ENCODE measurements at places on chromosomes 6 and 20.

DNA sequence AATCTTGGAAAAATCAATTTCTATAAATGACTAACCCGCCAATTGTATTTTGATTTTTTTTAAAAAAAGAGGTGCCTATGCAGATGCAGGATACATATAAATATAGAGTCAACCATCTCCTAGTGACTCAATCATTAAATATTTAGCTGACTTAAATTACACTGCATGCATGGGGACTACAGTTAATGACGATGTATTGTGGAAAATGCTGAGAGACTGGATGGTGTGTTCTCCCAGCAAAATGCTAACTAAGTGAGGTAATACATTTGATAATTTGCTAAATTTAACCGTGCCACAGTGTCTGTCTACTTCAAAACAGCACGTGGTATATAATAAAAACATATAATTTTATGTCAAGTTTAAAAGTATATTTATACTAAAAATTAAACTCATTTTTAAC is 341.6 kb downstream of the PRKN start:
- DNase-seq = no peak

GRCh38 chr6:72133324-72133723 is 247.0 kb downstream of the RIMS1 start:
- no peak for DNase-seq

DNA sequence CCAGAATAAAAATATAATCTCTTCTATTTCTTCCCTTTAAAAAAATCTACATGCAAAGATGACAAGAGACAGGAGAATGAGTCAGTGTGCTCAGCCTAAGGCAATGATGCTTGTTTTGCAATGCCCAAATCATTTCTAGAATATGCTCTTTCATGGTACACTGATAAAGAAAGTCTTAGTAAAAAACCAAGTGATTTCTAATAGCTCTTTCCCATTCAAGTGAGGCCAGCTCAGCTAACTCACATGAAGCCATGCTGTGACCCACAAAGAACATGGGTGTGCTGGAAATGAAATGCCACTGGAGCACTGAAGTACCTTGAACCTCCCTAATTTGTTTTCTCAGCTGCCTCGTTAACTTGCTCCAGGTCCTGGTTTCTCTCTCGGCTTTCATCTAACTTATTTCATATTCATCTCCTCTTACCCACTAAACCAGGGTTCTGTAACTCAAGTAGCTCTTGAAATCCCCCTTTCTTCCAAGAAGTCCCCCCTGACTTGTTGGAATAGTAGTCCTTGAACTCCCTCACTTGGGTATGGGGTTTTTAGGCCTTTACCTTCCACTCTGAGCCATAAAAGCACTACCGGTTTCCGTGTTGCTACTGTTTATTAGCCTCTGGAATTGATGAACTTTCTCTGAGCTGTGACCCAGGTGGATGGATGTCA is 92.7 kb downstream of the IRF4 start:
- no peak for DNase-seq

DNA sequence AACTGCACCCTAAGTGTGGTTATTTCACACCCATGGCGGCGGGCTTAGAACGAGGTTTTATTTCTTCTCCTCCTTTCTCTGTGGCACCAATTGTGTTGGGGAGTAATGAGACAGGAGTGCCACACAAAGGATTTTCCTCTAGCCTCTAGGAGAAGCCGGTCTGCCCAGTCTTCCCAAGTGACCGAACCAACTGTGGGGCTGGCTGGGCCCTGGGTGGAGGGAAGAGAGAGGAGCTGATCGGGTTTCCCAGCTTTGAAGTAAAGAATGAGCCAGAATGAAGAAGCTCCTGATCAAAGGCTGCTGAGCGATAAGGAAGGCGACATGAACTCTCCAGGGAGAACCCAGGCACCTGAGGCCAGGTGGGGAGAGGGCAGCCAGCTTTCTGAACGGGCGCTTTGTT is 616.0 kb upstream of the BTBD3 start:
- no peak for DNase-seq

GRCh38 chr6:149967591-149967990 is 3.8 kb downstream of the ULBP1 start:
- no peak for DNase-seq

- no peak for DNase-seq
These were observed 11.8 kb downstream of the MAP3K4 start for GRCh38 chr6:161003336-161003735.

DNA sequence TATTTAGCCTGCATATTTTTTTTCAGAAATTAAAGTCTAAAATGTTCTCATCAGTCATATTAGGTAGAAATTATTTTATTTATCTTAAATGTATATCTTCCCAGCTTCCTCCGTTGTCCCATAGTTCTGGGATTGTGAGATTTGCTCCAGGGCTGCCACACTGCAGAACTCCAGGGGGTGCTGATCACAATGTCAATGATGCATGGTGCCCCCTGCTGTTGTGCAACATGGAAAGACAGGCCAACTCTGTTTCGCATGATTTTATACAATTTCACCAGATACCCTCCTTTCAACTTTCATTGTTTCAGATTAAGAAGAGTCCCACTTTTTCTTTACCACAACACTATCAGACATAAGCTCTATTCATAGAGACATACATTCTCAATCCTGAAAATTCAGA is 35.9 kb downstream of the ID4 start:
- no peak for DNase-seq

GRCh38 chr6:73290435-73290834 is 27.4 kb upstream of the KHDC1 start:
- DNase-seq = no peak

GRCh38 chr20:50516180-50516934 is 6.2 kb downstream of the PTPN1 start:
- DNase-seq = no peak

GRCh38 chr6:27178407-27178730 is 69.1 kb upstream of the PRSS16 start:
- DNase-seq = no peak

- DNase-seq = peak; percentile 63
These were observed 62.5 kb downstream of the PYGB start for GRCh38 chr20:25310268-25310920.

- no peak for DNase-seq
These were observed 129.0 kb upstream of the THEMIS start for GRCh38 chr6:128029826-128030225.

DNA sequence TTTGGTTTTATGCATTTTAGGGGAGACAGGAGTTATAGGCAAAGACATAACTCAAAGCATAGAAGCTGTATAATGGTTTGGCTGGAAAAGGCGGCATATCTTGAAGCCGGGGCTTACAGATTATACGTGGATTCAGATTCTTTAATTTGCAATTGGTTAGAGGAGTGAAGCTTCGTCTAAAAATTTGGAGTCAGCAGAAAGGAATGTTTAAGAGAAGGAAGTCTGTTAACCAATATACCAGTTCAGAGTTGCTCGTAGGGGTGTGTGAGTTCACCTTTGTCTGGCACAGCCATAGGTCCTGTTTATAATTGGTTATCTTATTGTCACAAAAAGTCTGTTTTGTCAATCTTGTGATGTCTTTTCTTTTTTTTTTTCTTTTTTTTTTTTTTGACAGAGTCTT is 8.9 kb downstream of the ARHGAP40 start:
- DNase-seq = no peak

DNA sequence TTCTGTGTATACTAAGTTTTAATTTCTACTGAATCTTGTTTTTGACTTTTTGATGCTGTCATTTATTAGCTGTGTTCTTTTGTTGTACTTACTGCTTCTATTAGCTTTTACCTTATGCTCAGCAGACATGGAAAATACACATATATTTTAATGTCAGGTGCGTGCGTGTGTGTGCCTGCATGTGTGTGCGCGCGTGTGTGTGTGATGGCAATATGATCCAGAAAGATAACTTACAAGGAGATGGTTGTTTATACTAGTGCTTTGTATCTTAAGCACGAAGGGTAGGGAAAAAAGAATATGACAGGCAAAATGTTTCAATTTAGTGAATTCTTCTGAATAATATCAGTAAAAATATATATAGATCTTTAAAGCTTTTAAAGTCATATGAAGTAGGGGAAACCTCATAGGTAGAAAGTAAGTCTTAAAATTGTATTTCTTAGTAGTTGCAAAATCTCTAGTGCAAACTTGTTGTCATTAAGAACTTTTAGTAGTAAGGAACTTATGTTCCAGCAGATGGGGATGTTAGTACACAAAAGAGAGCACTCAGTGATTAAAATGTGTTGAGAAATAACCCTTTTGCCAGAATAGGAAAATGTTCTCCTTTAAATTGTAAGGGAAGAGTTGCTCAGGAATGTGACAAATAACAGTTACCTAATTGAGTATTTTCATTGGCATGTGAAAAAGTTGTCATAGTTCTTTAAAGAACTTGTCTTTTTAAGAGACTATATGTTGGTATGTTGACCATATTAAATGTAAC is 13.2 kb downstream of the QKI start:
- no peak for DNase-seq

GRCh38 chr6:119096721-119097565 is 18.5 kb upstream of the FAM184A start:
- DNase-seq = no peak

DNA sequence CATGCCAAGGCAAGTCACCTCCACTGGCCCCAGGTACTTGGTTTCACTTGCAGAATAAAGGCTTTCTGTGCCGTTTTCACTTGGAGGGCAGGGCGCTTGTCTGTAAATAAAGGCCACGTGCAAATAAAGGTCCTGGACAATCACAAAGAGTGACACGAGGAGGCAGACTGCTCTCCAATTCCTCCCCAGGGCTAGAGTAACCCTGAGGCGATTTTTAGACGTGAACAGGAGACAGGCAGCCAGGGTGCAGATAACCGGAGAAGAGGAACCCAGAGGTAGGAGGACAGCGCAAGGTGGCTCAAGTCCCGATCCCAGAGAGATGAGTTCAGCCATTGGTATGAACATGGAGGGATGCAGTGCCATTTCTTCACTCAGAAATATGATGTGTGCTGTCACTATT is 327.4 kb downstream of the KIF16B start:
- no peak for DNase-seq

GRCh38 chr6:28809947-28810658 is 113.7 kb downstream of the TRIM27 start:
- DNase-seq = no peak

DNA sequence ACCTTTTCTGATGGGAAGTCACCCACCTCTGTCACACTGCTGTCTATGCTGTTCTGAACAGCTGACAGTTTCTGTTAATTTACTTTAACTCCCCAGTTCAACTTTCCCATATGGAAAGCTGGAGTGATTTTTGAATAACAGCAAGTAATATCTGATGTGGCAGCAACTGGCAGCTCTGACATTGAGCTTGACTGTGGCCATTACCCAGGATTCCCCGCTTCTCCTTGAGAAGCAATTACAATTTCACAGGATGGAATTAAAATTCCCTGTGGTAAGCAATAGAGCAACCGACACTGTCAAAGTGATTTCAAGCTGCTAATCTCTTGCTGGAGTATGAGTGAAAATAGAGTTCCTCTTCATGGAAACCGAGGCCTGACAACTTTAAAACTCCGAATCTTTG is 348.1 kb upstream of the SOX4 start:
- no peak for DNase-seq

GRCh38 chr6:54874349-54875048 is 27.9 kb downstream of the FAM83B start:
- no peak for DNase-seq

DNA sequence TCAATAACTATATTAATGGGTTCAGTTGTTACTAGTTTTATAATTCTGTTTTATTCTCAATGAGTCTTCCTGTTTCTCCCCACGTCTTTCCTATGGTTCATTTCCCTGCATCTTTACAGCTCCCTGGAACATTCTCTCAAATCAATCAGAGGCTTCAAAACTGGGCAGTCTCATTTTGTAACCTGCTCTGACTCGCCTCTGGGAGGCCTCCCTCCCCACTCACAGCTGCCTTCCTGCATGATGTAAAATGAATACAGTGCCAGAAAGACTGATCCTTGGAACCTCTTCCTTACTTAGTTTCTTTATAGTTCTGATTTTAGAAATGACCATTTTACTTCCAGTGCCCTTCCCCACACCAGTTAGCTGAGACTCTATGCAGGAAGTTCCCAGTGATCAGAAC is 103.9 kb downstream of the ESR1 start:
- DNase-seq = no peak

DNA sequence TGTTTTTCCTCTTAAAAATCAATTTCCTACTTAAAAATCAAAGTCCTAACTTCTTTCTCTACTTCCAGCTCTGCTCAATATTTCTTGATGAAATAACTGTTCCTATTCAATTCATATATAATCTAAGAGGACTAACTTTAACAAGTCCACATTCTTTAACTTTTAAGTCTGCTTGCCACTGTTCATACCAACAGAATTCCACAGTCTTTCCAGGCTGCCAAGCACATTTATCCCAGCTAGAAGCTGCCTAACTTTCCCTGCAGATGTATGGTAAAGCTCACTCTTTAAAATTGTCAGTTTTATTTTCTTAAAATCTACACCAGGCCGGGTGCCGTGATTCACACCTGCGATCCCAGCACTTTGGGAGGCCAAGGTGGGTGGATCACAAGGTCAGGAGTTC is 11.5 kb downstream of the CALHM6 start:
- DNase-seq = no peak

GRCh38 chr6:69812746-69813427 is 16.1 kb upstream of the LMBRD1 start:
- DNase-seq = no peak

GRCh38 chr6:170290296-170291128 is at the start of gene DLL1:
TSS of gene DLL1 (minus strand) at chr6:170291078. CDS start at chr6:170290139, 939 bp downstream.
- DNase-seq = peak; percentile 80

- DNase-seq = no peak
These were observed 31.2 kb upstream of the CCND3 start for GRCh38 chr6:41972826-41973225.

- no peak for DNase-seq
These were observed 14.9 kb upstream of the ZNF451 start for GRCh38 chr6:57075092-57075491.

GRCh38 chr20:51541189-51542032 is 1.1 kb downstream of the NFATC2 start:
- peak; percentile 86 for DNase-seq

- peak; percentile 10 for DNase-seq
These were observed 31.4 kb downstream of the NCOA6 start for GRCh38 chr20:34794006-34794585.

DNA sequence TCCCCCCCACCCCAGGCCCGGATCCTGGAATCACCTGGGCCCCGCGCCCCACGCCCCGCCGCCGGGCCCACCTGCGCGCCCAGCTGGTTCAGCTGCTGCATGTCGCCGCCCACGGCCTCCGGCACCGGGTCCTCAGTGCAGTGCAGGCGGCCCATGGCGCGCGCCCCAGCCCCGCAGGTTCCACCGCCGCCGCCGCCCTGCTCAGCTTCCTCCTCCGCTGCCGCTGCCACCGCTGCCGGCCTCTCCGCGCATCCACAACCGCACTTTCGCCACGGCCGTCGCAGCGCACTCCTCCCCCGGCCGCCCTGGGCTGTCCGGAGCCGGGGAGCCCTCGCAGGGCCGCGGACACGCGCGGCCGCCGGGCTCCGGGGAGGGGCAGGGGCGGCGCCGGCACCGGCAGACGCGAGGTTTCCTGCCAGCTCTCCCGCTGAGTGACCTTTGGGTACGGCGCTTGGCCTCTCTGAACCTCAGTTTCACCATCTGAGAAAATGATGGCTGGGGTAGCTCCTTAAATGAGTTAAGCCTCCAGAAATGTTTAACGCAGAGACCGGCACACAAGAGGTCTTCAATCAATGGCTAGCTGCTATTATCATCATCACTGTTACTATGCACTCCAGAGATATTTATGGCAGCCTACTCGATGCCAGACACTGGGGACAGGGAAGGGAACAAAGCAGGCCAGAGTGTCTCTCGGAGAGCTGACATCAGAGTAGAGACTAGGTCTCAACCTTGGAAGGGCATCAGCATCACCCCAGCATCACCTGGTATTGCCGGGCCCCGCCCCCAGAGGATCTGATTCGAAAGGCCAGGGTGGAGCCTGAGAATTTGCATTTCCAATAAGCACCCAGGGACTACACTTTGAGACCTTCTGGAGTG is at the start of gene COMMD7:
Gene COMMD7 (minus strand): TSS at position 231 of the 876 bp plus-strand sequence. CDS start 76 bp downstream, at position 155.
- DNase-seq = peak; percentile 56
